ENCODE measurements at places on chromosomes 3 and 15.

DNA sequence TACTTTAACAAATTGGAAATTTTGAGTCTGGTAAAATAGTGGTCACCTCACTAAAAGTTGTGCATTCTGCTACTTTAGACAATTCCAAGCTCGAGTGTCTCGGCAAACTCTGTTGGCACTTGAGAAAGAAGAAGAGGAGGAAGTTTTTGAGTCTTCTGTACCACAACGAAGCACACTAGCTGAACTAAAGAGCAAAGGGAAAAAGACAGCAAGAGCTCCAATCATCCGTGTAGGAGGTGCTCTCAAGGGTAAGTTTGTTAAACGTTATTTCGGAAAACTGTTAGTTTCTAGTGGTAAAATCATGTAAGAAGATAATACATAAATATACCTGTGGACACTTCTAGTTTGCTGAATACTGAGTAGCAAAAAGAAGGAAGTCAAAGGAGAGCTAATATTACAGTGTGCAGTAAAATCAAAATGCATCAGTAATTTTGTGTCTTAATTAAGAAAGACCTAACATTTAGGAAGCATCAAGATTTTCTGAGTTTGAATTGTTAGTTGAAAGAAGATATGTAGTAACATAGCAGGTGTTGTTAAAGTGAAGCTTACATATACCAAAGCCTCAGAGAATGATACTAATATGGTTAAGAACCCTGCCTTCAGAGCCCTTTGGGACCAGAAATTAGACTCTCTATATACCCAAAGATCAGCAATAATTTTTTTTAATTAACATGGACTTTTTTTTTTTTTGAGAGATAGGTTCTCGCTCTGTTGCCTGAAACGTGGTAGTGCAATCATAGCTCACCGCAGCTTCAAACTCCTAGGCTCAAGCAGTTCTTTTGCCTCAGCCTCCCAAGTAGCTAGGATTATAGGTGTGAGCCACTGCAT, 23.0 kb downstream of the BUB1B start:
- H3K27me3 ChIP-seq = no peaks in the 10 kb centered on the region
- peaks cover 62% of the 10 kb centered on the region for H3K36me3 ChIP-seq
- peak overlapping the region; percentile 5 for H3K27ac ChIP-seq
- no peak for DNase-seq

GRCh38 chr15:35288580-35288979, 203.5 kb upstream of the NANOGP8 start:
- no peak overlapping the region for H3K27ac ChIP-seq
- no peaks in the 10 kb centered on the region for H3K4me1 ChIP-seq
- no peak overlapping the region for H3K4me3 ChIP-seq
- H3K36me3 ChIP-seq = no peaks in the 10 kb centered on the region

DNA sequence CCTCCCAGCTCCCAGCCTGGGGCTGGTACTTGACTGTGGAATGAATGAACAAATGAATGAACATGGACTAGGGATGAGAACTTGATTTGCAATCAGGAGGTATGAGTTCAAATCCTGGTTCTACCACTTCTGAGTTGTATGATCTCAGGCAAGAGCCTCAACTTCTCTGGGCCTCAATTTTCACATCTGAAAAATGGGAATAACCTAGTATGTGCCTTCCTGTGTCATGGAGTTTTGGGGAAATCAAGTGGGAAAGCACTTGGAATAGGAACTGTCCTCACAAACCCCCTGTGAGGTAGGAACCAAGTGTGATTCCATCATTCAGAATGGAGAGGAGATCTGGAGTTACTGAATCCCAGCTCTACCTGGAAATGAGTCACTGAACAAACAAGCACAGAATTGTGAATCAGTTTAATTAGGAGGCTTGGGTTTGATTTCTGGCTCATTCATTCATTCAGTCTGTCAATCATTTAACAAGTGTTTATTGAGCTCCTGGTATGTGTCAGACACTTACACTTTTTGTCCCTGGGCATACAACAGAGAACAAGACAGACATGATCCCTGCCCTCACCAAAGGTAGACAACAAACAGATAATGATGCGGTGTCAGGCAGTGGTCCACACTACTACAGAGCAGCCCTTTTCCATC, 29.7 kb downstream of the DNASE1L3 start:
- no peaks in the 10 kb centered on the region for H3K36me3 ChIP-seq
- no peak overlapping the region for H3K27ac ChIP-seq
- DNase-seq = no peak
- peaks cover 4% of the 10 kb centered on the region for H3K27me3 ChIP-seq

- H3K4me1 ChIP-seq = peaks cover 10% of the 10 kb centered on the region
- DNase-seq = no peak
- no peaks in the 10 kb centered on the region for H3K27me3 ChIP-seq
- no peak overlapping the region for H3K4me3 ChIP-seq
Measured at GRCh38 chr3:23874359-23875112, 42.3 kb downstream of the NKIRAS1 start.

All from activated CD4-positive, alpha-beta T cell treated with anti-CD3 and anti-CD28 coated beads for 36 hours (primary cell).